ENCODE measurements at places on chromosomes 11 and 22.

DNA sequence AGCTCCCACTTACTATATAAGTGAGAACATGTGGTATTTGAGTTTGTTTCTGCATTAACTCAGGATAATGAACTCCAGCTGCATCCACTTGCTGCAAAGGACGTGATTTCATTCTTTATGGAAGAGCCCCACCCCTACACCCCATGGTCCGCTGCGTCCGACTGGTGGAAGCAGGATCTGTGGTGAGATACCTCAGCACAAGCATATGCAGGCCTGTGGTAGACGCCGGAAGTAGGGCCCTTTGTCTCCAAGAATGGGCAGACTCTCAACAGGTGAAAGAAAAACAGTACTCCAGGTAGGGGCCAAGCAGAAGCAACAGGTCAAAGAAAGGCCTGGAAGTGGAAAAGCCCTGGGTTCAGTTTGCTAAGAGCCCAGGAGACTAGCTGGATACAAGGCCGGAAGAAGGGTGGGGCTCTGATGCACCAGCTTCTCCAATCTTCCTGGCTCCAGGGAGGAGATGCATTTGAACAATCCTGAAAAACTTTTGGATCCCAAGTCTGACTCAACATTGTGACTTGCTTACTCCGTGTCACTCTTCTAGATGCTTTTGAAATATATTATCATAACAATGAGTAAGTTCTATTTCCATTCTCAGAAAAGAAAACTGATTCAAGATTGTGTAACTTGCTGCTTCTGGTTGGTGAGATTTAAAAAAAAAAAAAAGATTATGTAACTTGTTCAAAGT, 30.4 kb downstream of the NEAT1 start:
- DNase-seq = no peak

GRCh38 chr11:46738887-46739286, 19.9 kb downstream of the F2 start:
- no peak for DNase-seq

GRCh38 chr11:17476317-17477083, at the start of gene ABCC8:
Gene ABCC8, minus strand, starts transcription at chr11:17476845. Its CDS starts 69 bp downstream, at chr11:17476776.
- DNase-seq = peak; percentile 33

DNA sequence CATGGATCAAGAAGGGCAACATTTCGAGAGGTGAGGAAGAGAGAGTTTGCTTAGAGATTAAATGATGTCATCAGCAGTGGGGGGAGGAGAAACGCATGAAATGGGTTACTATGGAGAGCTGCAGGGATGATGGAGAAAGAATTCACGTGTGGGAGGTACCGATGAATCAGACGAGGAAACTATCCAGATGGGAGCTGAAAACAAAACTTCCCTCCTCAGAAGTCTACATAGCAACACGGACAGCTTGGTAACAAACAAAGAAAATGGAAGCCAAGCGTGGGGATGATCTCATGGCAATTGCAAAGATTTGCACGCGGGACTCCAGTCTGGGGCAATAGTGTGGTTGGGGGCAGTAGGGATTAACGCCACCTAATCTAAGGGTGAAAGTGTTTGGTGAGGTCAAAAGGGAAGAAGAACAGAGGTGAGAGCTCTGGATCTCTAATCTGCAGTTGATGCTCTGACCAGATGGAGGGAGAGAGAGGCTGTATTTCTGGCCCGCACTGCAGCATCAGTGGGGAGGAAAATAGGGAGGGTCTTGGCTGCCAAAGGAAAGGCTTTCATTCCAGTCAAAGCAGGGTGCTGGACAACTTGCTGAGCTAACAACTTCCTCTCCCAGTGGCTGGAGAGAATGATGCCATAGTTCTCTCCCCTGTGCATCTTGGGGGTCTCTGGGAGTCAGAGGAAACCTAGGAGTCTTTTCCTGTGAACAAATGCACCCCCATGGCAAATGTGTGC, 43.4 kb upstream of the CSNK2A3 start:
- DNase-seq = no peak

- DNase-seq = no peak
These were observed 454 bp downstream of the TMEM218 start for GRCh38 chr11:125111001-125111342.

- DNase-seq = no peak
These were observed 151.7 kb downstream of the ATXN10 start for GRCh38 chr22:45823336-45823735.

DNA sequence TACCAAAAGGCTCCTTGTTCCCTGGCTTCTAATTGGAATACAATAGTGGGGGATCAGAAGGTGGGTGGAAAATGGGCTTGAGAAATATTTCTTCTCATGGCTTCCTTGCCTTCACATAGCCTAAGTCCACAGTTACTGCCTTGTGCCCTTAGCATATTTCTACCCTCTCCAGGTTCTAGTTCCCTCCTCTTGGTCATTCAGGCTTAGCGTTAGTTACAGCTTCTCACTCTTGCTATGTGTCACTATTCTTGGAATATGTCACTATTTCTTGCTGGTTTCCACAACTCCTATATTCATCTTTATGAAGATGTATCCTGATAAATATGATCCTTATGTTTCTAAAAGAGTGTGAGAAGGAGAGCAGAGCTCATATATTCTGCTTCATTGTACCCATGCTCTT, 2.5 kb downstream of the OR2D2 start:
- DNase-seq = no peak

- no peak for DNase-seq
These were observed 237.5 kb downstream of the MIAT start for GRCh38 chr22:26894766-26895485.

- DNase-seq = peak; percentile 55
These were observed 5.2 kb downstream of the MAML2 start for GRCh38 chr11:96337541-96338431.

- no peak for DNase-seq
These were observed 165.0 kb downstream of the CHST1 start for GRCh38 chr11:45500451-45500850.

DNA sequence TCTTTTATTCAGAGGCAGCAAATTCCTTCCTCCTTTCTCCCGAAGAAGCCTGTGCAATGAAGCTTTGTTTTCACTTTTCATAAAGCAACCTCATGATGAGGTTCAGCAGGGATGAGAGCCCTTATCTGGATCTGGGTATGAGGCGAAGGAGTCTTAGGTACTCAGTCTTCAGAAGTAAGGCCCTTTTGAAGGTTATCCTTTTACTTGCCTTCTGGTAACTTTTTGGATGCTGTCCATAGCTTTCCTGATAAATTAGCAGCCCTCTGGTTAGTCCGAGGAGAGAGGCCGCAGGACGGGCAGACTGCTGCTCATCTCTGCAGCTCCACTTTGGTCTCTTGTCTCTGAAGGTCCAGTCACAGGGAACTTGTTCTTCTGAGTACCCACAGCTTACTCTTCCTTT, 1.1 kb downstream of the TRIM22 start:
- no peak for DNase-seq

DNA sequence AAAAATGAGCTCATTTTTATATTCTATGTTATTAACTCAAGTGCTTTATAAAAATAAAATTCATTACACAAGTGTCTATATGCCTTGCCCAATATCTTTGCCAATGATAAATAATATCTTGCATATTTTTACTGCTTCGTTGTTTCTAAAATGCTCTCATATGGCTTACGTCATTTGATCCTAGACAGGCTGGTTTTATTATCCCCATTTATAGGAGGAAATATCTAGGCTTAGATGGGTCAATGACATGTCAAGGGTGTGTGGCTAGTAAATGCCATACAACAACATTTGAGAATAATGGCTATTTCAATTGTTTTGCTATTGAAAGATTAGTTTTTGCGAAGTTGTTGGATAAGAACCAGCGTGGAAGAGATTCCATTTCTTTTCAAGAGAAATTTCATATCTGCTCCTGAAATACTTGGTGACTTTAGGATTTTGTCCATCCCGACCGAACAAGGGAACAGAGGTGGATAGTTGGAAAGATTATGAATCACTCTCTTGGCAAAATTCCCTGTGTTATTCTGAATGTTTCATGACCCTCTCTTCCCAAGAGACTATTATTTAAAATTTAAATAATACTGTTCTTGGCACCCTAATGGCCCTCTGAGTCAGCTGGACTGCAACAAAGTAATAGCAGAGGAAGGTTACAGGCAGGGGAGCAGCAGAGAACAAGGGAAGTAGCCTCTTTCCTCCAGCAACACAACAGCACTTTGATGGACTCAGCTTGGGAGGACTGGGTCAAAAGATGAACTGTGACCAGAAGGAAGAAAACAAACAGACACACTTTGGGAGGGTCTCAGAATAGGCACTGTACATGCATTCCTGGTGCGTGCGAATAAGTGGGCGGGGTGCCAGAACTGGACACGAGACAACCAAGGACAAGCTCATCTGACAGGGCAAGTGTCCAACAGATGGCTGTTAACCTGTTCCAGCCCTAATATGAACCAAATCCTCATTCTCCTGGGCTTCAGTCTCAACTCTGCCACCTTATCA, 94.5 kb downstream of the ME3 start:
- DNase-seq = no peak

DNA sequence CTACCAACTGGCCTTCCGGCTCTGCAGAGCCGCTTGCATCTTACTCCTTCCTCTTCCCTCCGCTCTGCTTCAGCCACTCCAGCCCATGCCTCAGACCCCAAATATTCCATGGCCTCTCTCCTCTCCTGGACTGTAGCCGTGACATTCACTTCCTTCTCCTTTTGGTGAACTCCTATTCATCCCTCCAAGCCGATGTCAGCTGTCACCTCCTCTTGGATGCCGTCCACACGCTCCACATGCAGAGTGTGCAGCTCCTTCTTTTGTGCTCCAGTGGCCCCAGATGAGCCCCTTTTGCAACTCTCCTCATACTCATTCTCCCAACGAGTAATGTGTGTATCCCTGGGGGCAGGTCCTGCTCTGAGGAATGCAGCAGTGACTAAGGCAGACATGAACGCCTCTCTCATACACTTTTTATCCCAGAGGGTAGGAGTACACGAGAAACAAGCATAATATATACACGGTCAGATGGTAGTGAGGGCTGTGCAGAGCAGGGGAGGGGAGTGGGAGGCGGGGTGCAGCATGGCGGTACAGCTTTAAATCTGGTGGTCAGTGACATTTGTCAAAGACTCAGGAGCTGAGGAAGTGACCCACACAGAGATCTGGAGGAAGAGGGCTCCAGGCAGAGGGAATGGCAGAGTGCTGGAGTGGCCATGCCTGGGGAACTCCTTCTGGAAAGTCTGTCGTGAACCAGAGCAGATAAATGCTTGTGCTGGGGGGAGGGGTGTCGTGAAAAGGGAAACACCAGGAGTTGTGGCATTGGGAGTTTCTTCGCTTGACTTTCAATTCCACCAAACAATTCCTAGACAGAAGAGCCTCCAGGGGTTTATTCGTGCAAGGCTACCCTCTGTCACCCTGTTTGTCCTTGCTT, 83.8 kb upstream of the ATXN10 start:
- no peak for DNase-seq

DNA sequence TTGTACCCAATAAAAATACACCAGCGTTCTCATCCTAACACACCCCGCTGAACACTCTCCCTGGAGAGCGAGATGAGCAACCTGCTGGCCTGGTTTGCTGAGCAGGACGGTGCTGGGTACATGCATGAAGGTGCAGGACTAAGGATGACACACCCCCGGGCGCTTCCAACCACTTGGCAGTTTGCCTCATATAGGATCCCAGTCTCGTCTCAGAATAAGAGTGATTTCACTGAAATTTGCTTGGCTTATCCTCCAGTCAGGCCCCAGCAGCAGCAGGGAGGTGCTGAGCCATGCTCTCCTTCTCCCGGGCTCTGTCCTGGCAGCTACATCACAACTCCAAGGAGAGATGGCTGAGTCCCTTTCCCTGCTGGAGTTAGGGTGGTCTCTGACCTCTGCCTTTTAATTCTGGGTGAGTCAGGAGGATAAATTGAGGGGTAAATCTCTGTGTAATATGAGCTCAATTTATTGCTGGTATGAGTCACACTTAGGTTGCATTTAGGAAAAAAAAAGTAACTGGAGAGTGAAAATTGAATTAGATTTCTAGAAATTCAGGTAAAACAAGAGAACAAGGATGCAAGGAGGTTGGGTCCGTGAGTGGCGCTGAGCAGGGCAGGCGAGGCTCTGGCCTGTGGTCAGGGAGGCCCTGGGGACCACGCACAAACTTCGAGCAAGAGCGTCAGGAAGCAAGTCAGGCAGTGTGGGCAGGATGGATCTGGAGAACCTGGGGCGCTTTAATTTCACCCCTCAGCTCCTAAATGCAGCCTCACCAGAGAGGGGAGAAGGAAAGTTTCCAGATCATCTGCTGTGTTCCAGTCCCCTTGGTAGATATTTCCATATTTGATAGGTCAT, 974.0 kb downstream of the TBC1D22A start:
- no peak for DNase-seq

- DNase-seq = no peak
These were observed 135.0 kb downstream of the CSNK2A3 start for GRCh38 chr11:11217929-11218628.

DNA sequence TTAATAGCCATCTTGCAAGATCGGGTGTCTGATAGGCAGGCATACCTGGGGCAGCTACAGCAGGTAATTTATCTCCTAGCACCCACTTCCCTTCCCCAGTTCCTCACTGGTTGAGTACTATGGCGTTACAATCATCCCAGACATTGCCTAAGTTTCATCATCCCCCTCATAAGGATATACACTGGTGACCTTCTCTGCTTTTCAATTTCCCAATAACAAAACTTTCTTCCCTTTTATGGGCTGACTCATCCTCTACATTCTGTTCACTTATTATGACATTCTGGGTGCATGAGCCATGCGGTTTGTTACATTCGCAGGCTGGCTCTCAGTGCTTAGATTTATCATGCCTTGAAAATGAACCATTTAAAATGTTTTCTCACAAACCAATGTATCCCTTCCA, 5.0 kb upstream of the MRPL11 start:
- DNase-seq = no peak

DNA sequence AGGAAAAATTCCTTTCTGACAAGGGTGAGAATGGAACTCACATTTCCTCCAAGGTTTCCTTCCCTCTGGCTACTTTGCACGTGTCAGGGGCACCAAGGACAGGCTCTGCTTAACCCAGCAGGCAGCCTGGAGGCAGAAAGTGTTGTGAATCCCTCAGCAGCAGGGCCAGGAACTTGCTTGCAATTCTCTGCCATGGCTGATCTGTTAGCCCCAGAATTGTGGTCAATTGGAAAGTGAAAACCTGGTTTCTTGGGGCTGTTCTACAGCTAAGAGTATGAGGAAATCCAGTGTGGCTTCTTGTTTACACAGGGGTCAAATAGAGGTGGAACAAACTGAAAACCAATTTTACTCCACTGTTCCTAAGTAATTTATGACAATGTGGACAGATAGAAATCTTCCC, 38.3 kb upstream of the CEP295 start:
- DNase-seq = peak; percentile 36

DNA sequence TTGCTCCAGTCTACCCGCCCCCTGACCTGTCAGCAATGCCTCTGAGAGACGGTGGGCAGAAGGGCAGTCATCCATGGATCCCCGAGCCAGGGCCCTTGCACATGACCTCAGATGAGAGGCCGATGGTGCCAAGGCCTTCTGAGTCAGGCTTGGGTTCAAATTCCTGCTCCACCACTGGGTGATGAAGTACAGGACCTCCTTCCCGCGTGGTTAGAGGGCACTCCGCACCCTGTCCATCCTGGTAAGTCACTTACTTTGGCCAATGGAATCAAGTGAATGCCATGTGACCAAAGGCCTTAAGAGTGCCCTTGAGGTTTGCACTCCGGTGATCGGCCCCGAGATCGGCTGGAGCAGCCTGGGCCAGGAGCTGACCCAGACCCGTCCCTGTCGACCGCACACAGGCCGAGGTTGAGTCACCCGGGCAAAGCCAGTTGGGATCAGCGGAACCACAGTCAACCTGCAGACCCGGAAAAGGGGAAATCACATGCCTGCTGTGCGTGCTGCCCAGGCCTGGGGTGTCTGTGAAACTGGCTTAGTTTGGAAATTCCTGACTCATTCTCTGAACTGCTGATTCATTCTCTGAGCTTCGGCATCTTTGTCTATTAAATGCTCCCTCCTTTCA, 48.9 kb downstream of the RTL6 start:
- no peak for DNase-seq
